ENCODE measurements at places on chromosomes 7 and 10.
A peak's percentile ranks its signal among the peaks of the same experiment; 100 is the strongest.

- DNase-seq, result no peak
Measured at GRCh38 chr7:80347173-80347572, 164.7 kb downstream of the GNAT3 start.

DNA sequence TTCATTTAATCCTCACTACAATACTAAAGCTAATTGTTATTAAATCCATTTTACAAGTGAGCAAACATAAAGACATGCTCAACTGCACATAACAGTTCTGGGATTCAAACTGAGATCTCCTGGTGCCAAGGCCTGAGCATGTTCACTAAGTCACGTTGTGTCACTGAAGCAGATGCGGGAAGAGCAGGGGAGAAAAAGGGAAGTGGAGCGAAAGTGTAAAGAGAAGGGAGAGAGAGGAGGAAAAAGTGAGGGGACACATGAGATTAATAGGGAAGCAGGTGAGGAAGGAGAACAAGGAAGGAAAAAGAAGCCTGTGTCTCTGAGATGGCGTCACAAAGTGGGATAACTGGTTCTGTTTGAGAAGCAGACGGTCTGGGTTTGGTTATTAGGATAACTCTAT lies 38.9 kb upstream of the KAT6B start:
- DNase-seq, result no peak

GRCh38 chr7:152351168-152351567 lies 84.6 kb downstream of the KMT2C start:
- peak; percentile 13 for DNase-seq

DNA sequence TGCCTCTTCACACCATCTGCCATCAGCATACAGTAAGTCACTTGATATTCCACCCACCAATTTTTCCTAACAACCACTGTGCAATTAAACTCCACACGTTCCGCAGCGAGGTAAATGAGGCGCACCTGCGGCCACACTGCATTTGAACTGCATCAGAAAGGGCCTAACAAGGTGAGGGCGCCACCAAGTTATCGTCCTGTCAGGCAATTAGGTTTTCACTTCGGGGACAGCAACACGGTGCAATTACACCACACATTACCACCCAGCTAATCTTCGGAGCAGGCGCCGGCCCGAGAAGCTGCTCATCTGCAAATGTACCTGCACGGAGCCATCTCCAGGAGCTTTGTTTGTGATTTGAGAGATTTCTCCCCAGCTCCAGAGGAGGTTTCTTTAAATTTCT lies 84.4 kb downstream of the EBF3 start:
- DNase-seq, result no peak

GRCh38 chr10:86443069-86443468 lies 76.5 kb upstream of the GRID1 start:
- DNase-seq, result no peak

- no peak for DNase-seq
Measured at GRCh38 chr7:151540146-151540545, 20.5 kb upstream of the RHEB start.

DNA sequence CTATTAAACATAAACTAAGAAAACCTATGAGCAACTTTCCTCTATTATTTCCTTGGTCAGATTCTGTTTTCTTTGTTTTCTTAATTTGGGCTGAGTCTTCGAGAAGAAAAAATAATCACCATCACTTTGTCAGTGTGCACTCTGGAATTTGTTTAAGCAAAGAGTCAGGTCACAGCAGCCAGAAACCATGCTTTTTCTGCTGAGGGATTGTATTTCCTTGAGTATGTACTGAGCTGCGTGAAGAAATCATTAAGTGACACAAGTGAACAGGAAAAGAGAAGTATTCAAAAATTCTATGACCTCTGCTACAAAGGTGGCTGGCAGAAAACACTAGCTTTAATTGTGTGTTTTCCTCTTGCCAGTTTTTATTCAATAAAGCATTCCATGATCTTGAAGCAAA lies 249.6 kb downstream of the VTI1A start:
- DNase-seq, result no peak

DNA sequence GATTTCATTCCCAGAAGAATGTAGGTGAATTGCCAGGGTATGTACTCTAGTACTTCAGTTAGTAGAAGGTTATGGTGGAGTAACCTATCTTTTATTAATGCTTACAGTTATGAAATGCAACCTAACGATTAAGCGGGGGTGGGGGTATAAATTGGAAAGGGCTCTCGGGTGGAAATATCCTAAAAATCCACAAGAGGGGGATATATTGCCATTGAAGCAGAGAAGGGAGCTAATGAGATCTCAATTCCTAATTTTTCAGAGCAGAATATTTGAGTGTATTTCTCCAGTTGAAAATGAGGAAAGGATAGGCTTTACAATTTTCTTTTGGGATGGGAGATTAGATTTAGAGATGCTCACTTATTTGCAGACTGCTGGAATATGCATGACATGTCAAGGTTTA lies 90.8 kb downstream of the DNAJB9 start:
- no peak for DNase-seq

GRCh38 chr10:132428486-132428995 lies 31.5 kb downstream of the PWWP2B start:
- no peak for DNase-seq

GRCh38 chr7:139648941-139649425 lies 125.5 kb downstream of the CLEC2L start:
- peak; percentile 35 for DNase-seq

DNA sequence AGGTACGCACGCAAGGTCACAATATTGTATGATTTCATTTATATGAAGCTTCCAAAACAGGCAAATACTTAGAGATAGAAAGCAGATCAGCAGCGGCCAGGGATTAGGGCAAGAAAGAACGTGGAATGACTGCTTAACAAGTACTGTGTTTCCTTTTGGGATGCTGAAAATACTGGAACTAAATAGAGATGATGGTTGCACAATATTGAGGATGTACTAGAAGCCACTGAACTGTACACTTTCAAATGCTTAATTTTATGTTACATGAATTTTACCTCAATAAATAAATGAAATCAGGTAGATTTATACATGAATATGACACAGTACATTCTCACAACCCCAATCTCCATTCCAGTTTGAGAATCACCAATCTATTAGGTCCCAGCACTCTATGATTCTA lies 15.6 kb downstream of the SEM1 start:
- DNase-seq, result no peak

DNA sequence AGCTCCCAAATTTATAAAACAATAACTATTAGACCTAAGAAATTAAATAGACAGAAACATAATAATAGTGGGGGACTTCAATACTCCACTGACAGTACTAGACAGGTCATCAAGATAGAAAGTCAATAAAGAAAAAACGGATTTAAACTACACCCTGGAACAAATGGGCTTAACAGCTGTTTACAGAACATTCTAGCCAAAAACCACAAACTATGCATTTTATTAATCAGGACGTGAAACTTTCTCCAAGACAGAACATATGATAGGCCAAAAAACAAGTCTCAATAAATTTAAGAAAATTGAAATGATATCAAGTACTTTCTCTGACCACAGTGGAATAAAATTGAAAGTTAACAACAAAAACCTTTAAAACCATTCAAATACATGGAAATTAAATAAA lies 46.4 kb downstream of the ZNF680 start:
- DNase-seq, result no peak

- no peak for DNase-seq
Measured at GRCh38 chr10:31888442-31888841, 40.2 kb downstream of the ARHGAP12 start.

- no peak for DNase-seq
Measured at GRCh38 chr10:92081641-92082040, 158.1 kb downstream of the BTAF1 start.

DNA sequence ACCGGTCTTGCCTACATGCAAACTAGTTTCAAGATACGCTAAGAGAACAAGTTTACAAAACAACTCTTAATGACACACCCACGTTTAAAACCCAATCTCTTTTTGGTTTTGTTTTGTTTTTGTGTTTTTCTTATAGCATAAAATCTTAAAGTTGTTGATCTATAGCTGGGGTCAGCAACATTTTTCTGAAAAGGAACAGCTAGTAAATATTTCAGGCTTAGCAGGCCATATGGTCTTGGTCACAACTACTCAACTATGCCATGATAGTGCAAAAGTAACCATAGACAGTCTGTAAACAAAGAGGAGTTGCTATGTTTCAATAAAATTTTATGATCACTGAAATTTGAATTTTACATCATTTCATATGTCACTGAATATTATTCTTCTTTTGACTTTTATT lies 327.4 kb downstream of the AGMO start:
- no peak for DNase-seq

- DNase-seq, result no peak
Measured at GRCh38 chr10:124898471-124898870, 43.5 kb upstream of the ZRANB1 start.

GRCh38 chr7:26159243-26159642 lies 7.2 kb downstream of the NFE2L3 start:
- no peak for DNase-seq

DNA sequence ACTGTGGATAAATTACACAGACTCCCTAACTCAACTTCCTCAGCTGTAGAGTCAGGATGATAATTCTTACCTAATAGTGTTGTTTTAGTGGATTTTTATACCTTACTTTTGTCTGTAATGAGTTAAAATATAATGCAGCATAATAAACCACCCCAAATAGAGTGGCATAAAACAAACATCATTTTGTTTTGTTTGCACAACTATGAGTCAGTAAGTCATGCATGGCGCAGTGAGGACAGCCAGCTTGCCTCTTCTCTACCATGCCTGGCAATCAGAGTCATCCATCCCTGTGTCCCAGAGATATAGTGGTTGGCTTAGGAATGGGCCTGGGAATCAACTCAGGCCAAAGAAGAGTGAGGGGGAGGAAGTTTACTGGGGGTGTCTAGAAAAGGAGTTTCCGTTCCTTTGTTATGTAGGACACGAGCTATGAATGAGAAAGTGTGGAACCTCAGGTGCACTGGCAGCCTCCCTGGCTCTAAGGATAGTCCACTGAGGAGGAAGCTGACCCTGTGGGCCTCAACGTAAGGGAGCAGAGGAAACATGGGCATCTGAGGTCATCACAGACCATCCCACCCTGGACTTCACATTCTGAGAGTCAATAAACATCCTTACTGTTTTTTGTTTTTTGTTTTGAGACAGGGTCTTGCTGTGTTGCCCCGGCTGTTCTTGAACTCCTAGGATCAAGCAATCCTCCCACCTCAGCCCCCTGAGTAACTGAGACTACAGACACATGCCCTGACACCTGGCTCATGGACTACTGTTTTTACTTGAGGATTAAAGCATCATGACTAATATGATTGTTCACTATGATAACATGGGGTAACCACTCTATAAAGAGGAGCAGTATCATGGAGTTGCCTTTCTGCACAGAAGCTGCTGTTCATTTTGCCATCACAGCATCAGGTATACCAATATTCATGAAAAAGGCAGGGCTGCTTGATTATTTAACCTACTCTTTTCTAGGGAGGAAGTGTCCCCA lies 21.0 kb upstream of the GRB10 start:
- DNase-seq, result no peak
